ENCODE measurements at places on chromosomes 7 and 10. TPM values are rescaled to one million over a fixed set of nuclear protein-coding genes. Genes with fewer than 3 reads are reported as not detected.

MCM7 gene
- 21.1 TPM for total RNA-seq

DNA sequence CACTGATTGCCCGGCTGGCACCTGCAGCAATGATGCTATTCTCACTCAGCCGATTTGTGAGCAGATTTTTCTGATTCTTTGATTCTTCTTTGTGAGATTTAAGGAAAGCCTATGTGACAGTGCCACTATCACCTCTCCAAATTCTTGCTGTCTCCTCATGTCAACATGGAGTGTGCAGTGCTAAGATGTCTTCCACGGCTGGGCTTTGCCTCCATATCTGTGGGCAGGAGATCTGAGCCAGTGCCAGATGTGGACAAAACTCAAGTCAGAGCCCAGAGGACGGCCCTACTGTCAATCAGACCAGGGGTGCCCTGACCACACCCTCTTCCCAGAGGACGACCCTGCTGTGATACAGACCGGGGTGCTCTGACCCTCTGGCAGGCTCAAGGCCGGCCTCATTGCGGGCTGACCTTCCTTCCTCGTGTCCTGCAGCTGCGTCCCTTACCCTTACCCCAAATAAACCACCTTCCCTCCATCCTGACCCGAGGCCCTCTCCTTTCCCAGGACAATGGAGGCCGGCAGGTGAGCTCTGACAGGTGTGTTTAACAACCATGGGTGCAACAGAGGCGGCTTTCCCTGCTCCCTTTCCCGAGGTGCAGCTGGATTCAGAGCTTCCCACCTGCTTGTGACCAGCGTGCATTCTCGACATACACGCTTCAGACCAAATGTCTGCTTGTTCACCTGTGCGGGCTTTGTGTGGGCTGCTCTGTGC lies 221.4 kb downstream of the ADARB2 start:
- H3K36me3 ChIP-seq: no peaks in the 10 kb centered on the region
- peaks cover 35% of the 10 kb centered on the region for H3K27me3 ChIP-seq
- no peak for DNase-seq
- H3K27ac ChIP-seq: no peak overlapping the region
- no peak overlapping the region for H3K4me3 ChIP-seq
- no peaks in the 10 kb centered on the region for H3K4me1 ChIP-seq

- no peak overlapping the region for H3K27ac ChIP-seq
- no peaks in the 10 kb centered on the region for H3K4me1 ChIP-seq
- DNase-seq: no peak
Observed at GRCh38 chr7:12851841-12852240, 164.4 kb downstream of the ARL4A start.

ELN gene
- 51.6 TPM for total RNA-seq

DNA sequence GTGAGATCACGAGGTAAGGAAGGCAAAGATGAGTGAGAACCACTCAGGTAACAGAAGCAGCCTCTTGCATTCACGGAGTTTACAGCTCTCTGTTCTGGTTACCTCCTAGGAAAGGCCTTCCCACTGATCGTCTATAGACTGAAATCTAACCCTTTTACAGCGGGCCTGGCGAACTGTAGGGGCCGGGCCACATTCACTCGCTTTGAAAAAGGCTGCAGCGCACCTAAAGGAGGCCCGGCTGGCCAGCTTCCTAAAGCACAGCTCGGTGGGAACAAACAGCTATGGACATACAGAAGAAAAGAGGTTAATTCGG lies 565 bp downstream of the ATP5MK start:
- H3K36me3 ChIP-seq: peaks cover 53% of the 10 kb centered on the region
- H3K4me3 ChIP-seq: peak overlapping the region; percentile 88
- no peak for DNase-seq
- peak overlapping the region; percentile 95 for H3K27ac ChIP-seq
- H3K27me3 ChIP-seq: no peaks in the 10 kb centered on the region
- peaks cover 56% of the 10 kb centered on the region for H3K4me1 ChIP-seq

DNAJC12 gene
- 6.1 TPM for total RNA-seq

NEUROD6 gene
- not detected for total RNA-seq

DNA sequence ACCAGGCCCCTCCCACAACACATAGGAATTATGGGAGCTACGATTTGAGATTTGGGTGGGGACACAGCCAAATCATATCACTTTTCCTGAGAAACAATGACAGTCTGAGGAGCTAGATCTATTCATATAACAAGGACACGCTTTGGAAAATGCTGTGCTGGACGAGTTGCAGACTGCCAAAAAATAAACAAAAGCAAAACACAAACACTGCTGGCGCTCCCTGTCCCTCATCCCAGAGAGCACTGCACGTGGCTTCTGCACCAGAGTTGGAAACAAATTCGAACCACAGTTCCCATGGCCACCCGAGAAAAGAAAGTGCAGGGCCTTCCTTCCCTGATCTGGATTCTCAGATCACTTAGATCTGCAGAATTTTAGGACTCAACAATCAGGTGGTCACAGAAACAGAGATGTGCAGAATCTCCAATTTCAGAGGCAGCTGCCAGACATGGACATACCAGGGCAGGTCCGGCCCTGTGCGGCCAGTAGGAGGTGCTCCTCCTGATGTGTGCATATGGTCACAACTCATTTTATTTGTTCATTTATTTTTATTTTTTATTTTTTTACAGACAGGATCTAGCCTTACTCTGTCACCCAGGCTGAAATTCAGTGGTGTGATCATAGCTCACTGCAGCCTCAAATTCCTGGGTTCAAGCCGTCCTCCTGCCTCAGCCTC lies 35.2 kb upstream of the ECHDC3 start:
- H3K36me3 ChIP-seq: no peaks in the 10 kb centered on the region
- H3K27ac ChIP-seq: no peak overlapping the region
- DNase-seq: no peak
- H3K27me3 ChIP-seq: peaks cover 30% of the 10 kb centered on the region

GRCh38 chr7:151247611-151248345 lies 716 bp downstream of the SMARCD3 start:
- H3K36me3 ChIP-seq: no peaks in the 10 kb centered on the region
- DNase-seq: no peak
- H3K4me1 ChIP-seq: peaks cover 93% of the 10 kb centered on the region
- peak overlapping the region; percentile 84 for H3K4me3 ChIP-seq
- peaks cover 29% of the 10 kb centered on the region for H3K27me3 ChIP-seq
- H3K27ac ChIP-seq: peak overlapping the region; percentile 99

- H3K4me3 ChIP-seq: no peak overlapping the region
- H3K4me1 ChIP-seq: peaks cover 9% of the 10 kb centered on the region
- no peaks in the 10 kb centered on the region for H3K27me3 ChIP-seq
- no peak overlapping the region for H3K27ac ChIP-seq
- no peak for DNase-seq
Observed at GRCh38 chr10:36872702-36873393, 252.6 kb upstream of the ANKRD30A start.

TSPAN13 gene
- 13.7 TPM for total RNA-seq

DNA sequence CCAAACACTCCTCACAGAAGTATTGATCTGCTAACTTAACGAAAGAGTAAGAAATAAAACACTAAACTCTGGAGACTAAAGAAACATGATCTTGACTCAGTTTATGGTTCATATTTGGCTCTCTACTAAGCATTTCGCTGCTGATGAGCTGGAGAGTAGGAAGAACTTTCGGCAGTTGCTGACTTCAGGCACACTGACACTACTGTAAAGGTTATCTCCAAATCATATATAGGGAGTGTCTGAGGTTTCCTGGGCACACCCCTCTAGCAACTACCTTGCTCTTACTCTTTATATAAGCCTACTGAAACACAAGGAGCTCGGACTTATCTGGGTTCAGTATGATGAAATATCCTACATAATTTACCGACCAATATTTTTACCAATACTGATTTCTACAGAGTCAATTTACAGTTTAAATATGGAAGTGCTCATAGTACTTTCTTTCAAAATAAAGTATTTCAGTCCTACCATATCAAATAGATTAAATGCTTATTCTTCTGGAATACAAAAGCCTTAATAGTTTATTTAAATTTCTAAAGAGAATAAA lies 39.5 kb downstream of the ERCC6 start:
- H3K4me3 ChIP-seq: no peak overlapping the region
- no peak for DNase-seq
- no peak overlapping the region for H3K27ac ChIP-seq
- H3K27me3 ChIP-seq: no peaks in the 10 kb centered on the region
- peaks cover 24% of the 10 kb centered on the region for H3K4me1 ChIP-seq

- H3K27me3 ChIP-seq: no peaks in the 10 kb centered on the region
- no peak for DNase-seq
- peaks cover 66% of the 10 kb centered on the region for H3K4me1 ChIP-seq
- peaks cover 65% of the 10 kb centered on the region for H3K36me3 ChIP-seq
- H3K4me3 ChIP-seq: no peak overlapping the region
- H3K27ac ChIP-seq: no peak overlapping the region
Observed at GRCh38 chr10:95245425-95246055, 45.3 kb downstream of the PDLIM1 start.

ECHDC3 gene
- 88.5 TPM for total RNA-seq

DNA sequence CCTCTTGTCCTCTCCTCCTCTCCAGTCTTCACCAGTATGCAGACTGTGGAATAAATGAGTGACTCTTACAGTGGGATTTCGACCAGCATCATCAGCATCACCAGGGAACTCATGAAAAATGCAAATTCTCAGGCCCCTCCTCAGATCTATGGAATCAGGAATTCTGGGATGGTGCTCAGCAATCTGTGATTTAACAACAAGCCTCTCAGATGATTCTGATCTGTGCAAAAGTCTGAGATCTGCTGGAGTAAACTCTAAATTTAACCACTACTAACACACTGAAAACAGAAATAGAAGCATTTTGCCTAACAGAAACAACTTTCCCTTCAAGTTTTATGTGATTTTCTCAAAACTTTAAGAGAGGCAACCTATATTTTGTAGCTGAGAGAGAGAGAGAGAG lies 124.8 kb upstream of the FAM3C start:
- DNase-seq: no peak
- no peak overlapping the region for H3K4me3 ChIP-seq
- no peaks in the 10 kb centered on the region for H3K4me1 ChIP-seq
- no peaks in the 10 kb centered on the region for H3K27me3 ChIP-seq
- no peak overlapping the region for H3K27ac ChIP-seq

TMEM229A gene
- not detected for total RNA-seq

PYROXD2 gene
- total RNA-seq: 10.4 TPM

GRCh38 chr7:30080818-30081217 lies 52.6 kb downstream of the PLEKHA8 start:
- DNase-seq: no peak
- H3K27ac ChIP-seq: no peak overlapping the region
- H3K4me3 ChIP-seq: no peak overlapping the region

ACTR3C gene
- 5.1 TPM for total RNA-seq

GRCh38 chr7:34011017-34011695 lies 105.8 kb downstream of the BMPER start:
- no peak overlapping the region for H3K27ac ChIP-seq
- H3K4me1 ChIP-seq: no peaks in the 10 kb centered on the region
- DNase-seq: no peak
- no peaks in the 10 kb centered on the region for H3K27me3 ChIP-seq
- no peak overlapping the region for H3K4me3 ChIP-seq

CYP2C19 gene
- total RNA-seq: not detected

DNA sequence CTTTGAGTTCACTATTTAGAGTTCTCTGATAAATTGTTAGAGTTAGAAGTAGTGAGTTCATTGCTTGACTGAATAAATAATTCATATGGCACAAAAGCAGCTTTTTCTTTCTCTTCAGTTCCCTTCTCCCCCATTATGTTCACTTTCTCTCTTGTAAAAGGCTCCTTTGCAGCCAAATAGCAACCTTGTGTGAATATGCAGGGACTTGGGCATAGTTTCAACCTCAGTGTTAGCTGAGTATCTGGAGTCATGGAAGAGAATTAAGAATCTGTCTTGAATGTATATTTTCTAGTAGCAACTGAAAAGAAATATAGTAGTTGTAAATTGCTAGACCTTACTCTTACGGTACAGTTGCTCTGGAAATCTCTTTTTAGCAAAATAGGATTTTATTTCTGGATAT lies 31.9 kb downstream of the ZEB1 start:
- H3K27me3 ChIP-seq: no peaks in the 10 kb centered on the region
- no peak overlapping the region for H3K27ac ChIP-seq
- no peak for DNase-seq
- no peak overlapping the region for H3K4me3 ChIP-seq

- H3K27me3 ChIP-seq: peaks cover 65% of the 10 kb centered on the region
- no peak for DNase-seq
- H3K36me3 ChIP-seq: no peaks in the 10 kb centered on the region
- H3K4me3 ChIP-seq: peak overlapping the region; percentile 72
Observed at GRCh38 chr10:103493916-103494877, 692 bp downstream of the NEURL1 start.

GPC2 gene
- total RNA-seq: 0.25 TPM

UNCX gene
- not detected for total RNA-seq

LSM8 gene
- 16.6 TPM for total RNA-seq

TBX20 gene
- total RNA-seq: 83.9 TPM

SPDYE6 gene
- total RNA-seq: not detected

- H3K27me3 ChIP-seq: no peaks in the 10 kb centered on the region
- H3K27ac ChIP-seq: no peak overlapping the region
- no peak overlapping the region for H3K4me3 ChIP-seq
- H3K4me1 ChIP-seq: peaks cover 27% of the 10 kb centered on the region
- H3K36me3 ChIP-seq: peaks cover 6% of the 10 kb centered on the region
Observed at GRCh38 chr7:135428011-135428410, 81.9 kb downstream of the CNOT4 start.

- peak; percentile 75 for DNase-seq
- H3K27me3 ChIP-seq: no peaks in the 10 kb centered on the region
- H3K4me3 ChIP-seq: peak overlapping the region; percentile 37
- peaks cover 21% of the 10 kb centered on the region for H3K4me1 ChIP-seq
- H3K27ac ChIP-seq: peak overlapping the region; percentile 88
Observed at GRCh38 chr10:71547876-71548846, 151.4 kb downstream of the CDH23 start.

- H3K4me1 ChIP-seq: no peaks in the 10 kb centered on the region
- peaks cover 32% of the 10 kb centered on the region for H3K36me3 ChIP-seq
- H3K4me3 ChIP-seq: no peak overlapping the region
- H3K27ac ChIP-seq: no peak overlapping the region
Observed at GRCh38 chr10:49844775-49845595, 82.9 kb upstream of the OGDHL start.

DNA sequence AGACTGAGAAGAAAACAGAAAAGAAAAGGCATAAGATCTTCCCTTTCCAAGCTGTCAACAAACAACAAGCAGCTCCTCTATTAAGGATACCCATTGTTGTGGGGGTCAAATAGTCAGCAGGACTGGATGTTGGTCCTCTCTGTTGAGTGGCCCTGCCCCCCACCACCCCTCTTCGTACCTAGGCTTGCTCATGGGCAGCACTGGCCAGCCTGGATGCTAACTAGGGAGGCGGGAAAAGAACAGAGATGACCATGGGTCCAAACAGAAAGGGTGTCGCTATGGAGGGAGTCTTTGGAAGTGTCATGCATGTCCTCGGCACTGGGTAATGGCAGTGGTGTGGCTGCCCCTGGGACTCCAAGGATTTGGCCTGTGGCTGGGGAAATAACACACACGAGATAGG lies 45.6 kb downstream of the SPDYE5 start:
- H3K27ac ChIP-seq: no peak overlapping the region
- H3K27me3 ChIP-seq: no peaks in the 10 kb centered on the region
- no peaks in the 10 kb centered on the region for H3K4me1 ChIP-seq

- H3K27ac ChIP-seq: no peak overlapping the region
- no peak overlapping the region for H3K4me3 ChIP-seq
- no peaks in the 10 kb centered on the region for H3K36me3 ChIP-seq
- DNase-seq: no peak
- H3K4me1 ChIP-seq: no peaks in the 10 kb centered on the region
Observed at GRCh38 chr7:21572331-21573313, 29.8 kb downstream of the DNAH11 start.

- no peaks in the 10 kb centered on the region for H3K36me3 ChIP-seq
- DNase-seq: peak; percentile 50
- H3K4me3 ChIP-seq: no peak overlapping the region
- no peak overlapping the region for H3K27ac ChIP-seq
- H3K27me3 ChIP-seq: no peaks in the 10 kb centered on the region
Observed at GRCh38 chr10:128035557-128035973, 90.7 kb downstream of the MKI67 start.

TFR2 gene
- 0.25 TPM for total RNA-seq
